Left lung (tissue), 14 donors: ENCODE measurements at places on chromosomes 12 and 14.
A peak's percentile ranks its signal among the peaks of the same experiment; 100 is the strongest.

GRCh38 chr12:123269395-123269892, 2.2 kb downstream of the CDK2AP1 start:
- peak; percentile 55 for DNase-seq

DNA sequence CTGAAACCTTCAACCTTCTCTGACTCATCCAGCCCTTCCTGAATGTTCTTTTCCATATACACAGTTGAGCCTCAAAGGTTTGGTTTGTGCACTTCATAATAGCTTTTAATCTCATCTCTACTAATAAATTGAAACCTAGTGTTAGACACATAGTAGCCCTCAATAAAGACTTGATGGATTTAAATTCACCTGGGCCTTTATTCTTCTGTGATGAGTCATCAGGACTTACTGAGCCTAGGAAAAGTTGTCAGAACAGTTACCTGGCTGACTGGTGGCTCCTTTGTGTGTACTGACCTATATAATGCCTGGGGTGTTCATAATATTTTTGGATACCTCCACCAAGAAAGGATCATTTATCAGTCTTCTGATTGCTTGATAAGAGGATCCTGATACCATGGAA, 86.4 kb upstream of the NTF3 start:
- no peak for DNase-seq

- no peak for DNase-seq
These were observed 3.6 kb downstream of the DIP2B start for GRCh38 chr12:50508414-50508813.

GRCh38 chr14:72774141-72774540, 119.8 kb downstream of the DPF3 start:
- DNase-seq = no peak

GRCh38 chr14:91284791-91285548, 40.5 kb upstream of the GPR68 start:
- DNase-seq = no peak

GRCh38 chr14:91934554-91935285, 12.8 kb downstream of the FBLN5 start:
- DNase-seq = no peak

DNA sequence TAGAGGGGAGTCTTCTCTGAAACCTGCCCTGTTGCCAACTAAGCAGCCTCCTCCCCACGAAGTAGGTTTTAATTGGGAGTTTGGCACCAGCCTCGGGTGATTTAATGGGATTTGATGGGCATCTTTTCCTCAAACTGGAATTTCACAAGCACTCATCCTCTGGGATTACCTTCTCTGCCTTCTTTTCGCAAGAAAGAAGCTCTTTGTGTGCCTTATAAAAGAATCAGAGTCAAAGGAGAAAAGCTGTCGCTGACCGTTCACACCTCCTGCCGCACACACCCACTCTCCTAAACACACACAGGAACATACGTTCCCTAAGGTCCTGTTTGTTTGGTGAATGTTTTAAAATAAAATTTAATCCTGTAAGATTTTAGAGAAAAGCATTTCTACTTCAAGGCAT, 84.0 kb downstream of the PRMT8 start:
- DNase-seq = no peak
